GM06990 (cell line): ENCODE measurements at places on chromosomes 6 and 20.

- DNase-seq = no peak
These were observed 275.6 kb upstream of the PREP start for GRCh38 chr6:105678516-105678915.

DNA sequence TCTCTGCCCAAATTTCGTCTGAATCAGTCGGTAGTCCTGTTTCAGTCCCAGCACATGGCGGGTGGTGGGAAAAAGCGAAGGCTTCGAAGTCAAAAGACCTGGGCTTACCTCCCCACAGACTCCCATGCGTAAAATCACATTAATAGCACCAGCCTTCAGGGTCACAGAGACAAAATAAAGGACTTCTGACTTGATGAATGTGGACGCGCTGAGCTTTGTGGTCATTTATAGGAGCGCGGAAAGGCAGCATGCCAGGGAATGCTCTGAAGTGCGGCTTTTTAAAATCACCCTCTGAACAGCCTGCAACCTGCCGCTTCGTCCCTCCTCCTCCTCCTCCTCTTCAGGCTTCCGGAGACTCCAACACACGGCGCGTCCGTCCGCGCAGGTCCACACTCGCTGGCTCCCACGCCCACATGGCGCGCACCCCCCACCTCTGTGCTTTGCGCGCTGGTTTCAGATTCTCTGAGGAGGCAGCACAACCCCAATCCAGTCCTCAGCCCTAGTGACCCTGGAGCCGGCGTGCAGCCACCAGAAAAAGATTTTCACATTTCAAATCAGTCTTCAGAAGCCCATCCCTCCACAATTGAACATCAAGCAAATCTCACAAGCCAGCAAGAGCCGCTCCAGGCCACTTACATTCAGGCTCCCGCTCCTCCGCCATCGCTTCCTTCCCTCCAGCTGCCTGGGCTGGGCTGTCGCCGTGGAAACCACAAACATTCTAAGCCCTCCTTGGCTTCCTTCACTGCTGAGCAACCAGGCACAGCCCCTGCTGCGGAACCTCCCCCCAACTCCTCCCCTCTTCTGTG, at the start of gene C6orf118:
Gene C6orf118 (minus strand): TSS at position 680 of the 806 bp plus-strand sequence. CDS start 19 bp downstream, at position 661.
- DNase-seq = no peak

DNA sequence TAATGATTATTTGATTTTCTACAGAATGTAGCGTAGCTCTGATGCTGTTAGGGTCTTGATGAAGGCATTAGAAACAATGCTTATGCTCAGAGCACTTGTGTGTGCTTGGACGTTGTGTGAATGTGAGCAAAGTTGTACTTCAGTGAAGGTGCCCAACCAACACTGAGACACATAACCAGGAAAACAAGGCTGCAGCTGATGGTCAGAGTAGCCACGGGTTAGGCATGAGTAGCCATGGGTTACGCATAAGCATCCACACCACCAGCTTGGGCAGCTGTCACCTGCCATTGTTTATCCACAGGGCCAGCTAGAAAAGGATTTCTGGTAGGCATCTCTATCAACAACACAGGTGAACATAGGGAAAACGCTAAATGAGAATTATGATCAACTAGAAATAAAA, 326.6 kb downstream of the NRN1 start:
- no peak for DNase-seq

DNA sequence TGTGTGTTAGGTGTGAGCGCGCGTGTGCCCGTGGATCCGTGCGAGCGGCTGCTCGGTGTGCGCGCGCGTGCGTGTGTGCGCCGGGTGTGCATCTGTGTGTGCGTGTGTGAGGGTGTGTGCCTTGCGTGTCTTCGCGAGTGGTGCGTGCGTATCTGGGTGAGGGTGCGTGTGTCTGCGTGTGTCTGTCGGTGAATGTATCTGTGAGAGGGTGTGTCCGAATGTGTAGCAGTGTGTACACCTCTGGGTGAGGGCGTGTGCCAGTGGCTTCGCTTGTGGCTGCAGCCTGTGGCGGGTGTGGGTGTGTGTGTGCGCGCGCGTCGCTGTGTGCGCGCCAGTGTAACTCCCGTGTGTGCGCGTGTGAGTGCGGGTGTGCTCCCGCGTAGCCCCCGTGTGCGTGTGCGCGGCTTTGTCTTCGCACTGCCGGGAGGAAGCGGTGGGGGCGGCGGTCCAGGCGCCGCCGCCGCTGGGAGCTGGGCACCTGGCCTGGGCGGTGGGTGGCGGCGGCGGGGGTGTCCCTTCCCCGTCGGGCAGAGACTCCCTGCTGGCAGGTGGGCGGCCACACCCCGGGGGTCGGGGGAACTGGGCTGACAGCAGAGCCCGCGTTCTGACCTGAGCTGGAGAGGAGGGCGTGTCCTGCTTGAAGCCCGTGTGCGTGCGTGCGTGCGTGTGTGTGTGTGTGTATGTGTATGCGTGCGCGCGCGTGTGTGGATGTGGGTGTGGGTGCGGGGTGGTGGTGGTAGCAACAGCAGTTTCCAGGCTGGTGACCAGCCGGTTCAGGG, 61.3 kb upstream of the EPB41L1 start:
- peak; percentile 39 for DNase-seq

DNA sequence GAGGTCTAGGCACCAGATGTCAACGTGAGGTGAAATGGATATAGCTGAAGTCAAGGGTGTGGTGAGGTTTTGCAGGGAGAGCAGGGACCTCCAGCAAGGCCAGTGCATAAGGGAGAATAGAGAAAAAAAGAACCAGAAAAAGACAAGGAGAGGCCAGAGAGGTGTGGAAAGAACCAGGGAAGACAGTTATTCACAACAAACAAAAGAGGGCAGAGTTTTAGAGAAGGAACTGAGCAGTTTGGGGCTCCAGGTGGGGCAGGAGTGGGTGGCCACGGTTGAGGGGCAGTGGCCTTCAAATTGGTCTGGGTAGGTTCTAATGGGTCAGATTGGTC, 11.6 kb upstream of the NQO2 start:
- no peak for DNase-seq

DNA sequence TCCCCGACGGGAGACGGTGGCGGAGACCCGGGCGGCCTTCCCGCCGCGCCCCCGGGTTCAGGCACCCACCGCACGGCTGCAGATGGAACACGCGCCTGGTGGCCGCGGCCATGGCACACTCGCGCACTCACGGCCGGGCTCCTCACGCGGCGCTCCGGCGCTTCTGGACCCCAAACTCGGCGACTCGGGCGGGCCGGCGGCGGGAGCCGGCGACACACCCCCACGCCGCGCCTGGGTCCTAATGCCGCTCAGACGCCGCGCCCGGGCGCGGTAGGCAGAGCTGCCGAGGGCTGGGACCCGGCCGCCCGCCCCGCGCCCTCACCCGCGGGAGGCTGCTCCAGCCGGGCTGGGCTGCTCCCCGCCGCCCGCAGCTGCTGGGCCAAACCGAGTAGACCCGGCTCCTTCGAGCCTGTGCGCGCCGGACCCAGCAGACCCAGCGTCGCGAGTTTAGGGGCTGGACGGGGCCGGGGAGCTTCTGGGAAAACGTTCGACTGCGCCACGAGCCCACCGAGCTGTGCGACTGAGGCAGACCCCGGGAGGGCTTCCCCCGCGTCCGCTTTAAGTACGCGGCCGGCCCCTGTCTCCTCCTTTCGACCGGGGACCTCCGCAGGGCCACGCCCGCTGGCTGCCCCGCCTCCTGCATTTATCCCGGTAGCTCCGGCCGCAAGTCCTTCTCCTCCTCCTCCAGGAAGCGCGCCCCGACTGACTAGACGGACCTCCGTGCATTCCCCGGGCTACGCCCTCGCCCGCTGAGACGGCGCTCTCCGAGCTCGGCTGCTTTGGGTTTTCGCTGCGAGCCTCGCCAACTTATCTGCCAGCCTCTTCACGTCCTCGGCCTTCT, at the start of gene SLC4A11:
Gene SLC4A11 (minus strand): TSS at position 165 of the 841 bp plus-strand sequence. CDS start 53 bp downstream, at position 112.
- no peak for DNase-seq

- DNase-seq = no peak
These were observed 3.5 kb downstream of the AP5S1 start for GRCh38 chr20:3823881-3824280.

GRCh38 chr20:57341663-57342062, 9.4 kb upstream of the RAE1 start:
- DNase-seq = no peak

GRCh38 chr6:113476937-113477839, 380.0 kb upstream of the MARCKS start:
- no peak for DNase-seq

GRCh38 chr6:113707194-113707593, 150.0 kb upstream of the MARCKS start:
- DNase-seq = no peak

DNA sequence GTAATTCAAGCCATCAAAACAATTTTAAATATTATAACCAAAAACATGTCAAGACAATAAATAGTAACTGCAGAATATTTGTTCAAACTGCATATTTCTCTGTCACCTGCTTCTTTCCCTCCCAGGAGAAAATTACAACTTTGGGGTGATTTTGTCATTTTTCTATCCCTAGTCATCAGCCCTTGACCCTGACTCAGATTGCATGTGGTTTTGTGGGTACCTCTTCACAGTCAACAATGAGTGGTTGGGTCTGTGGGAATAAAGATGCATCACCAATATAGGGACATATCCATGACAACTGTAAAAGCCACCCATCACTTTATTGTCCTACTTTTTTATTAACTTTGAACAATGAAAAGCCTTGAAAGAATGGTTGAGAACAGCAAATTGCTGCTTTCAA, 7.3 kb downstream of the COL10A1 start:
- DNase-seq = no peak

DNA sequence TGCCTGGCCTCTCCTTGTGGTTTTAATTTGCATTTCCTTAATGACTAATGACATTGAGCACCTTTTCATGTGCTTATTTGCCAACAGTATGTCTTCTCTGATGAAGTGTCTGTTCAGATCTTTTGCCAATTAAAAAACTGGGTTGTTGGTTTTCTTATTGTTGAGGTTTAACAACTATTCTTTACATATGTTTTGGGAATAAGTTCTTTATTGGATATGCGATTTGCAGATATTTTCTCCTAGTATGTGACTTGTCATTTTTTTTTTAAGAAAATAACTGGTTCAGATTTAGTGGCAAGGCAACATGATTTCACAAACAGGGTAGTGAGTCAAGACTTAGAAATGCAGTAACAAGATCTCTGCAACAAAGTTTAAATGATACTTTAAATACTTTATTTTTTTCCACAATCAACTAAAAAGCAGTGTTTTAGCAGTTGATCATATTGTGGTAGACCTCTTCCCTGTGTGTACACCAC, 67.8 kb downstream of the TIAM2 start:
- no peak for DNase-seq

GRCh38 chr6:25025248-25025918, 89.6 kb upstream of the RIPOR2 start:
- no peak for DNase-seq

- no peak for DNase-seq
These were observed 201.4 kb downstream of the ARHGAP18 start for GRCh38 chr6:129508477-129509145.

DNA sequence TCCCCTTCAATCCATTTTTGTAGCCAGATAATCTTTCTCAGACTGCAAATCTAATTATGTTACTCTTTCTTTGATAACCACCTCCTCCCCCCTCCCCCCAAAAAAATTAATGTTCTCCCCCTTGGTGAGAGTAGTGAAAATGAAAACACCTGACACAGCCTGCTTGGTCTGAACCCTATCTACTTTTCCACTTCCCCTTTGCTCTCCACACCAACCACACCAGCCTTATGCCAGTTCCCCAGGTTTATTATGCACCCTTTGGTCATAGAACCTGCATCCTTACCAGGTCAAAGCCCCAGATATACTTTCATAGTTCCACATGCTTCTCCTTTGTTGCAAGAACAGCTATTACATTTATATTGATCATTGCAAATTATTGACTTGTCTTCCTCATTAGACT, 19.4 kb downstream of the PFDN4 start:
- no peak for DNase-seq

DNA sequence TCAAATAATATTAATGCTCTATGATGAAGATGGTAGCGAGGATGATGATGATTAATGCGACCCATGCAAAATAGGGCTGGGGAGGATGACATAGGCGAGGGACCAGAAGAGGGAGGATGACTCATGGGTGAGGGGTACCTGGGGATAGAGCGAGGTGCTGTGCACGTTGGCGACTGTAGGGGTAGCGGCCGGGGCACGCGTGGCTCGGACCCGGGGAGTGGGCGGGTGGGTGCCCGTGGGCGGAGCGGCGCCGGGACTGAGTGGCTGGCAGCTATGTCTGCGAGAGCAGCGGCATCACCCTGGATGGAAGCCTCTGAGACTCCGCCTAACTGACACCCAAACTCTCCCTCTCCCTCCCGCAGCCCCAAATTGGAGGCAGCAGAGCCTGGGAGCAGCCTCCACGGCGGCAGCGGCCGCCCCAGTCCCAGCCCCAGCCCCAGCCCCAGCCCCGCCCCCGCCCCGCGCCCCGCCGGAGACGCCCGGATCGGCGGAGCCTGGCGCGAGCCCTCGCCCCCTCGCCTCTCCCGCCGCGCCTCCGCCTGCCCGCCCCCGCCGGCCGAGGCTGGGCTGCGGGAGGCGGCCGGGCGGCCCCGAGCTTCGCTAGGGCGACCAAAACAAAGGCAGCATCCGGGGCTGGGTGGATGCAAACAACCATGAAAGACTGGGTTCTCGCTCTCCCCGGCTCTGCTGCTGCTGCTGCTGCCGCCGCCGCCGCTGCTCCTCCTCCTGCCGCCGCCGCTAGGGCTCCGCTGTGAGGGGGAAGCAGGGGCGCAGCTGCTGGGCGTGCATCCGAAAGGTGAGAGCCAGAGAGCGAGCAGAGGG, at the start of gene RIMS1:
Gene RIMS1 (plus strand): TSS at position 367 of the 822 bp plus-strand sequence. CDS start 474 bp downstream, outside the sequence.
- DNase-seq = peak; percentile 66

DNA sequence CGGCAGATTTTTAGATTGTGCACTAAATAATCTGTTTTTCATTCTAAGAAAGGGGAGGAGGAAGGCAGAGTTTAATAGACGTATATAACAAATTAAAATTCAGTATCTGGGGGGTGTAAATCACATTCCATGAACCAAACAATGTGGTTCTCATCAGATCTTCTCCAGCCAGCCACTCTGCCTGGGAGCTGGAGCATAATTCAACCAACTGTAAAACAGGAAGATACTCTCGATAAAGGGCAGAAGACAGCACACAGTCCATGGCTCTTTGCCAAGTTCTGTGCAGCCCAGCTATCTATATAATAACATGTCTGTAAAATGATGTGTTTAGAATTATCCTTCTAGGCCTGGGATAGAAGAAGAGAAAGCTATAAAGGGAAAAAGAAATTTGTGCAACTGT, 289.9 kb upstream of the ZFP64 start:
- no peak for DNase-seq

GRCh38 chr20:1394686-1395085, 1.8 kb upstream of the FKBP1A start:
- DNase-seq = no peak

GRCh38 chr6:156402628-156403027, 374.6 kb upstream of the ARID1B start:
- no peak for DNase-seq

DNA sequence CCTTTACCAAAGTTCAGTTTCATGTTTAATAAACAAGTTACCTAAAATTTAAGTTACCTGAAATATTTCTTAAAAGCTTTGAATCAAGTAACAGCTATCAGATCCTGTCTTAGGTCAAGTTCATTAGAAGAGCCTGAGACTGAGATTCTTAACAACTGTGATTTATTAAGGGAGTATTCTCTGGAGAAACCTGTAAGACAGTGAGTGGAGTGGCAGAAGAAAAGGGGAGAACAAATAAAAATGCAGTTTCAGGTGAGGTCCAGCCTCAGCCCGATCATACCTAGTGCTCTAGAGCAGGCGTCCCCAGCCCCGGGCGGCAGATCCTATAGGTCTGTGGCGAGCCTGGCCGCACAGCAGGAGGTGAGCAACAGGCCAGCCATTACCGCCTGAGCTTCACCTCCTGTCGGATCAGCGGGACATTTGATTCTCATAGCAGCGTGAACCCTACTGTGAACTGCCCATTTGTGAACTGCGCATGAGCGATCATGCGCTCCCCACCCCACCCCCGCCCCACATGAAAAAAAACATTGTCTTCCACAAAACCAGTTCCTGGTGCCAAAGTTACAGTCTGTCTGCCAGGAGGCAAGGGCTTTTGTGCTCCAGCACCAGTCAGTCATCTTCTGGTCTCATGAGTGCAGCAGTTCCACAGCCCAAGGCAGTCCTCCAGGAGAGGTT, 59.2 kb upstream of the ADGRB3 start:
- no peak for DNase-seq
